ENCODE measurements at places on chromosomes 7 and 10.
A peak's percentile ranks its signal among the peaks of the same experiment; 100 is the strongest.

DNA sequence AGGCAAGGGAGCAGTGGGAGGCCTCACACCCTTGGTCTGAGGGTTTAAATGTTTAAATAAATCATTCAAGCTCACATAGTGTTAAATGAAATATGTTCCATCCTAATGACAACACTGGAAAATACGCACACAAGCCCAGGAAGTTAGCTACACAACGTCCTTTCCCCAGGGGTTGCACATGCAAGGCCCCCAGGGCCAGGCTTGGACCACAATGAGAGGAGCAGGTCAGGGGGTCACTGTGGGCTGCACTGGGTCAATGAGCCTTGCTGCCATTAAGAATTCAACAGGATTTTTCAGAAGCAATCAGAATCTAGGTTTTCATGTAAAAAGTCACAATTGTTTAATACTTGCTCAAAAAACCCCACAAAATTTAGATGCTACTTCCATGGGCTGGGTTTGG lies 64.9 kb upstream of the ADCY1 start:
- DNase-seq = no peak

GRCh38 chr10:33869028-33869427 lies 534.6 kb upstream of the NRP1 start:
- DNase-seq = no peak

DNA sequence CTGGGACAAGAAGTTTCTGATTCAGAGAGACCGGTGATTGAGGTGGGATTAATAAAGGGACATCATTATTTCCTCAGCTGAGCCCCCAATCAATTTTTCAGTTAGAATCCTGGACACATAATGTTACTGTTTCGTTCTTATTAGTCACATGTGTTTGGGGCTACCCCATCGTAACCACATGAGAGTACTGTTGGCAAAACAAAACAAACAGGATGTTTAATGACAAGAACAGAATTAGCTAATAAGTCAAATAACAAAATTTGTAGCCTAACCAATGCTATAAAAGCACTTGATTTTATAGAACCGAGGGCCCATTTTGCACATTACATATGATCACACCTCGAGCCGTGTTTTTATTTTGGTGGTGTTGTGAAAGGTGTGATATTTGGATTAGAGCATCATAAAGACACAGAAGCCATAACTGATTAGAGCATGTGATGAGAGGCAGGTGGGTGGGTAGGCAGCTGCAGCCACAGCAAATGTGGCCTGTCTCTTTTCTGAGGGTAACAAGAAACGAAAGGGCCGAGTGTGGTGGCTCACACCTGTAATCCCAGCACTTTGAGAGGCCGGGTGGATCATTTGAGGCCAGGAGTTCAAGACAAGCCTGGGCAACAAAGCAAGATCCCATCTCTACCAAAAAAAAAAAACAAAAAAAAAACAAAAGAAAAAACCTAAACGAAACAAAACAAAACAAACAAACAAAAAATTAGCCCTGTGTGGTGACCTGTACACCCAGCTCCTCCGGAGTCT lies 1.8 kb upstream of the VWC2 start:
- DNase-seq = no peak

DNA sequence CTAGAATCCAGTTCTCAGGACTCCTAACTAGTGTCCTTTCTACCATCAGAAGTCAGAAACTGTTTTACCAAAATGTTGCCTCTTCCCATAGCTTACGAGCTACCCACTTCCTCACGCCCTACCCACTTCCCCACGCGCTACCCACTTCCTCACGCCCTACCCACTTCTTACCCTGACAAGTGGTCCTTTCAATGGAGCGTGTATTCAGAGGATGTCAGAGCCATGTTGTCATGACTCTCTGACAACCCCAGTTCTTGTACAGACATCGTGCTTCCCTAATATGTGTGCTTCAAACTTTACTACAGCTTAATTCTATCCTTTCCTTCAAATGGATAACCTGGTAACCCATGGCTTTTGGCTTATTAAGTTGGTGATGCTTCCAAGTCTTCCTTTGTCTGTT lies 84.8 kb upstream of the PHF14 start:
- DNase-seq = no peak

DNA sequence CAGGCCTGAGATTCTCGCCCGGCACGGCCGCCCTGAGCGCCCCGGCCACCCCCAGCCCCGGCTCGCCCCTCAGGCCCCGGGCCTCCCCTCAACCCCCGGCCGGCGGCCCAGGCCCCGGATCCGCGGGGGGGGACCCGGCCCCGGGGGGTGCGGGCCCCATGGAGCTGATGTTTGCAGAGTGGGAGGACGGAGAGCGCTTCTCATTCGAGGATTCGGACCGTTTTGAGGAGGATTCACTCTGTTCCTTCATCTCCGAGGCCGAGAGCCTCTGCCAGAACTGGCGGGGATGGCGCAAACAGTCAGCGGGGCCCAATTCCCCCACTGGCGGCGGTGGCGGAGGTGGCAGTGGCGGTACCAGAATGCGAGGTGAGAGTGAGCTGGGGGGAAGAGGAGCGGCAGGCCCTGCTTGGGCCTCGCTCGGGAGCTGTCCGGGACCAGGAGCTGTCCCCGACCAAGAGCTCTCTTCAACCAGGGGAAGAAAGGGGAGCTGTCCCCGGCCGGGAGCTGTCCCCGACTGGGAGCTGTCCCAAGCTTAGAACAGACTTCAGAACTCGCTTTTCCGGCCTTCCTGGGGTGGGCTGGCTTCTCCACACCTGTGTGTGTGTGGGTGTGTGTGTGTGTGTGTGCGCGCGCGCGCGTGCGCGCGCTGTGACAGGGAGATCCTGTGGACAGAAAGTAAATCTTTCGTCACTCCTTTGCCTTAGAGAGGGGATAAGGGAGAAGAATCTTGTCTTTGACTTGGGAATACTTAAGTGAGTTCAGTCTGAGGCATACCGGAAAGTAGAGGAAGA lies 510 bp downstream of the ZSWIM8 start:
- DNase-seq = peak; percentile 18

- DNase-seq = no peak
These were observed 47.6 kb upstream of the ITGB1 start for GRCh38 chr10:33005322-33006301.

- no peak for DNase-seq
These were observed 45.6 kb downstream of the PTPRE start for GRCh38 chr10:127952575-127952869.

DNA sequence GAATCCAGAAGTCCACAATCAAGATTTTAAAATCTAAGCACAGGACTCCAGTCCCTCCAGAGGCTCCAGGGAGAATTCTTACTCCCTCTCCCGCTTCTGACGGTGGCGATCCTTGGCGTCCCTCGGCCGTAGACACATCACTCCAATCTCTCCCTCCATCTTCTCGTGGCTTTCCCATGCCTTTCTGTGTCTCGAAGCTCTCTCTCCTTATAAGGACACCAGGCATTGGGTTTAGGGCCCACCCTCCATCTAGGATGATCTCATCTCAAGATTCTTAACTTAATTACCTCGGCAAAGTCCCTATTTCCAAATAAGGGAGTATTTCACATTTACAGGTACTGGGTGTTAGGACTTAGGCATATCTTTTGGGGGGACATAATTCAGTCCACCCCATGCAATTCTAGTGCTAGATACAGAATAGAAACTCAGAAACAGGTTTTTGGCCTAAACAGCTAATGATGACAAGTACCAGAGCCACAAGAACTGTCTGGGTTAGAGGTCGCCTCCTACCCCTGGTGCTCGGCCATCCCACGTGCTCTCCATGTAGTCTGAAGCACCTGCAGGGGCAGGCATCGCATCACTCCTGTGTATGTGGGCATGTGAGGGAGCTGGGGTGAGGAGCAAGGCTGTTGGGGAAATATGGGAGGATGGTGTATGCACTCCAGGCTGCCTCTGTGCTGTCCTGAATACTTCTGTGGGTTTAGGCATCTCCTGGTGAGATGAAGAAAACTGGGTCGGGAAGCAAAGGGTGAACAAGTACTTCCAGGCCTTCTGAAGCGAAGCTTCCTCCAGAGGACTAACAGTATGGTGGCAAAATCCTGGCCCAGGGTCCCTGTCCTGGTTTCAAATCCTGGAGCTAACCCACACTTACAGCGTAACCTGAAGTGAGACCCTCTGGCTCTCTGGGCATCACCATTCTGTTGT lies 298.3 kb upstream of the ZMIZ1 start:
- DNase-seq = no peak

GRCh38 chr10:121600611-121601010 lies 2.4 kb upstream of the FGFR2 start:
- DNase-seq = no peak

- DNase-seq = no peak
These were observed 1.6 kb downstream of the PDGFA start for GRCh38 chr7:517774-518629.

DNA sequence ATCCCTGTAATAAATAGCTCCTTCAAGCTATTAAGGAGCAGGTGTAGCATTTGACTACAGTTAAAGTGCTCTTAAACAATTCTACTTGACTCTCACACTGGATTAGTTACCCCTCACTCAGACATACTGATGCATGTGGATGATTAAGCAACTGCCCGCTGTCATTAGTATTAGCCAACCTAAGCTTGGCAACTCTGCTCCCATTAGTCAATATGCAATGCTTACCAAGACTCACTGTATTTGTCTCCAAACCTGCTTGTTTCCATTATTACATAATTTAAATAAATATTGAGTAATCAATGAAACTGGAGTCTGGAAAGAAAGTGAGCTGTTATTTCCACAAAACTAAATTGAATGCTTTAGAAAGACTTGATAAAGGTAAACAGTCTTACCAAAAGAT lies 144.0 kb upstream of the ASAH2 start:
- DNase-seq = no peak

DNA sequence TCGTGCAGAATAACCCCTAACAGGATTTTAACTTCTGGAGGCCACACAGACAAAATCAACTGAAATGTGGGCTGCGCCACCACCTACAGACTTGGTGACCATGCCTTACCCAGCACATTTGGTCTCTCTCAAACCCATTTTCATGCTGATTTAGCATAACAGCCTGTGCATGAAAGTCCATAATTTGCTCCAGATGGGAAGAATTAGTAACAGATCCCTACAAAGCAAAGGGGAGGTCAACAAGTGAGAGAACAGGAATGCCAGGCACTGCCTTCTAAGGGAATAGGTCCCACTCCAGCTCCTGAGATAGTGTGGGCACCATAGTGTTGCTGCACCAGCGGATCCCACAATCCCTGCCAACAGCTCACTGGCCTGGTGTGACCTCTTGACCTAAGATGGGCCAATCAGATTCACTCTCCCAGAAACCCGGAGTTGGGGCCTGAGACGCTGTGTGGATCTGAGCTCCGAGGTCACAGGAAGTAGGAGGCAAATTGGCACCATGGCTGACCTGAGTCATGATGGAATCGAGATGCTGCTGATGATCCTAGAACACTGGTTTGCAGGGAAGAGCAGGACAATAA lies 32.4 kb downstream of the SLIT1 start:
- no peak for DNase-seq

- DNase-seq = no peak
These were observed 5.7 kb downstream of the ELN start for GRCh38 chr7:74033372-74034311.

- no peak for DNase-seq
These were observed 22.6 kb upstream of the CNPY1 start for GRCh38 chr7:155568842-155569494.

- DNase-seq = no peak
These were observed 315.3 kb downstream of the HPSE2 start for GRCh38 chr10:98920360-98920759.

DNA sequence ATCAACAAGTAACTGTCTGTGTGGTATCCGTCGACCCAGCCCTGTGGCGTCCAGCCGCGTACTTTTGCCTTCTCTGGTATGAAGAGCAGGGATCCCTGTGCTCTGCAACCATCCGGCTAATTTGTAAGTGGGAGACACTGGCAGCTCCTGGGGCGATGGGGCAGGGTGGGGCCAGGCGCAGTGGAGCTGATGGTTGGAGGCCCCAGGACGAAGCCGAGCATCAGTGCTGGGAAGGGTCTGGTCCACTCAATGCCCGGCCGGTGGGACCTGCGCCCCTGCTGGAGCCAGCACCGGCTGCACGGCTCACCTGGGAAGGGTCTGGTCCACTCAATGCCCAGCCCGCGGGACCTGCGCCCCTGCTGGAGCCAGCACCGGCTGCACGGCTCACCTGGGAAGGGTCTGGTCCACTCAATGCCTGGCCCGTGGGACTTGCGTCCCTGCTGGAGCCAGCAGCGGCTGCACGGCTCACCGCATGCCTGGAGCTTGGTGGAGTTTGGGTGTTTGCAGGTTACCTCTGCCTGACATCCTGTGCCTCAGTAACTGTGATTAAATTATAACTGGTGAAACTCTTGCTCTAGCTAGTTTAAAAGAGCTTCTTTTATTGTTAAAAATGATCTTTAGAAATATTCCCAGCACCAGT lies 96.1 kb downstream of the NKX6-2 start:
- no peak for DNase-seq

GRCh38 chr7:99459087-99459486 lies 6.9 kb downstream of the ATP5MF start:
- DNase-seq = no peak

- no peak for DNase-seq
These were observed 183.0 kb upstream of the CTBP2 start for GRCh38 chr10:125343118-125343925.

GRCh38 chr7:104175361-104175984 lies 32.3 kb downstream of the ORC5 start:
- DNase-seq = no peak

GRCh38 chr7:30330134-30331111 lies 46.0 kb downstream of the ZNRF2 start:
- DNase-seq = no peak

DNA sequence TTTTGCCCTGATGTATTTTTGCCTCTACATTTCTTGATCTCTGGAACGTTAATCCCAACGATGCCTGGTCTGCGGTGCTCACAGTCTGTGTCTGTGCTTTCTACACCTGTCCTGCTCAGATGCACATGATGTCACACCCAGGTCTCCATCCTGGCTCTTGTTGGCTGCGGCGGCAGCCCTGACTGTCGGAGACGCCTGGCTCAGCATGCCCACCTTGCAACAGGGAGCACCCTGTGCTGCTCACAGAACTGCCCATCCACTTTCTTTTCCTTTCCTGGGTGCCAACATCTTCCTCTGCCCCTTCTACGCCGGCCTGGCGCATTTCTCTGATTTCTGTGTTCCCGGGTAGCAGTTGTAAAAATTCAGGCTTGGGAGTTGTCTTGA lies 106.2 kb downstream of the CUX1 start:
- no peak for DNase-seq

DNA sequence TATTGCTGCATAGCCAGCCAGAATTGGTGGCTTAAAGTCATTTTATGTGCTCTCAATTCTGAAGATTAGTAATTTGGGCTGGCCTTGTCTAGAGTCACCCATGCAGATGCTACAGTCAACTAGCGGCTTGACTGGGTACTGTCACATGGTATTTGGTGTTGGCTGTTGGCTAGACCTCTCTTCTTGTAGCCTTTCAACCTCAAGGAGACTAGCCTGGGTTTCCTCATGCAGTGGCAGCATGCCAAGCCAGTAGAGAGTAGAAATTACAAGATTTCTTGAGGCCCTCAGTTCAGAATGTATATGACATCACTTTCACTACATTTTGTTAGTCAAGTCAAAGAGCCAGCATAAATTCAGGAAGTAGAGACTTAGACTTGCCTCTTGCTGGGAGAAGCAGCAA lies 3.7 kb upstream of the ZNF800 start:
- DNase-seq = no peak

Measured in activated gamma-delta T cell treated with anti-CD3 and anti-CD28 coated beads, Interleukin-2, amount 50 U/mL, for 16 hours (primary cell).